T-helper 22 cell (primary cell): ENCODE measurements at places on chromosomes 3 and 15.

DNA sequence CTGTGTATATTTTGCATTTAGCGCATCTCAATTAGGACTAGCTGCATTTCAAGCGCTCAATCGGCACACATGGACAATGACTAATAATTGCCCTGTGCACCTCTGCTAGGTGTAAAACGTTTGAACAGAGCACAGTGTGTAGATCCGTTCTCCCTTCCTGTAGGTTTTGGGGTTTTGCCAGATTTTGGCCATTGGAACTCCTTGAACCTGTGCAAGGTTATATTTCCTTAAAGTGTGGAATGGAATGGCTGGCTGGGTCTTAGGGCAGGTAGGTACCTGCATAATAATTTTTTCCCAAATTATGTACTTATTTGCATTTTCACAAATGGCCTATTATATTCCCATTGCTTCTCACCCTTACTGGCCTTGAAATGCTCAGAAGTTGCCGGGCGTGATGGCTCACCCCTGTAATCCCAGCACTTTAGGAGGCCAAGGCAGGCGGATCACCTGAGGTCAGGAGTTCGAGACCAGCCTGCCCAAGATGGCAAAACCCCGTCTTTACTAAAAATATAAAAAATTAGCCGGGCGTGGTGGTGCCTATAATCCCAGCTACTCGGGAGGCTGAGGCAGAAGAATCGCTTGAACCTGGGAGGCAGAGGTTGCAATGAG, 777 bp downstream of the RNU5B-1 start:
- no peak for DNase-seq

DNA sequence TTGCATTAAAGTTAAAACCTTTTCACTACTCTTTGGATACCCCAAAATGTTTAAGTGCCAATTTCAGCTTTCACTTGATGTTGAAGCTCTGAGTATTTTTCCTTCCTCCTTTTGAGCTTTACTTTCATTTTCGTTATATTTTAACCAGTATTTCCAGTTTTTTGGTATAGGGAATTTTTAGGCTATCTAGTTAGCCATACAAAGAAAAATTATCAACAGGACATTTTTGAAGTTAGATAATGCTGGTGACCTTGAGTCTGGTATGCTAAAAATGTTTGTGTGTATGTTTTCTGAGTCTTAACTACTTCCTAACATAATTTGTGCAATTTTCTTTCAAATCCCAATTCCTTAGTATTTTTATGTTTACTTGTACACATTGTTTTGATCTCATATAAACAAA, 284.8 kb downstream of the OTOL1 start:
- no peak for DNase-seq

- no peak for DNase-seq
Observed at GRCh38 chr3:151228666-151229040, 25.6 kb upstream of the GPR171 start.

- no peak for DNase-seq
Observed at GRCh38 chr3:188090620-188091309, 63.2 kb upstream of the LPP start.

- DNase-seq = no peak
Observed at GRCh38 chr3:4774531-4774930, 204.7 kb upstream of the BHLHE40 start.

- no peak for DNase-seq
Observed at GRCh38 chr3:66747696-66748095, 246.9 kb upstream of the LRIG1 start.

DNA sequence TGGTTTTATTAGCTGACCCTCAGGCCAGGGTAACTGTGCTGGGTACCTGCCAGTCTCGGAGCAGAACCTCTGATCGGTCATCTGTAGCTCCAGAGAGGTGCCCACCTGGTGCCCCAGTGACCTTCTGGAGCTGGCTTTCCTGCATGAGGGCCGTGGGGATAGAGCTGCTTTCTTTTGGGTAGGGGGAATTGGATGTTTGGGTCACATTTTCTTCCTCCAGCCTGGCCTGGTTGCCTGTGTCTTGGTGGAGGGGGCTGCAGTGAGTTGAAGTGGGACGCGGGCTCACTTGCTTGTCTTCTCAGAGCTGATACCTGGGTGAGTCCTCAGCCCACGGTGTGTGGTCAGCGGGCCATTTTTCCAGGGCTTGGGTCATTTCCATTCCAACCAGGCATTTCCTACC, 2.6 kb downstream of the ZNF710 start:
- DNase-seq = no peak

DNA sequence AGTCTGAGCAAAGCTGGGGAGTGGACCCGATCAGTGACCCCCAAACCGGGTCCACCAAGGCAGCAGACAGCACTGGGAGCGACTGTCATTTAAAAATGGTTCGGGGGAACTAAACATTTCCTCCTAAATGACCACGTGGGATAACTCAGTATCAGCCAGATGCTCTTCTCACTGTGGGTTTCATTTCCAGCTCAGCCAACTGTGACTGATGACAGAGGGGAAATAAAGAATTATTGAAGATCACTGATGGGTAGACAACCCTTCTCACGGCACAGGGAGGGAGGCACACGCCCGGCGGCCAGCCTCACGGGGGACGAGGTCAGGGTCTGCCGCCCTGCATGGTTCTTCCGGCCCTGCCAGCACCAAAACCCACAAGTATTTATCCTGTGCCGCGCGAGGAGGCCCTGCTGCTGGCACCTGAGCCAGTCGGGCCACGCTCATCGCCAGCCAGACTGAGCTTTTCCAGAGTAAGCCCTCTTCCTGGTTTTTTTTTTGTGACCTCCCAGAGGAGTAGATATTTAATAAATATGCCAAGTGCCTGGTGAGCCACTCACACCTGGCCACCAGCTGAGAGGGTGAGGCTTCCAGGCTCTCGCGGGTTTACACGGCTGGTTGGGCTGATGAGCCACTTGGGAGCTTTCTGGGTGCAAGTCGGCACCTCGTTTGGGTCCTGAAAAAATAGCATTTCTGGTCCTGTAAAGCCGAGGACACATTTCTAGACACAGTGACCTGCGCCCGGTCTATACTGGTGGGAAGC, 6.2 kb downstream of the MELTF start:
- no peak for DNase-seq

DNA sequence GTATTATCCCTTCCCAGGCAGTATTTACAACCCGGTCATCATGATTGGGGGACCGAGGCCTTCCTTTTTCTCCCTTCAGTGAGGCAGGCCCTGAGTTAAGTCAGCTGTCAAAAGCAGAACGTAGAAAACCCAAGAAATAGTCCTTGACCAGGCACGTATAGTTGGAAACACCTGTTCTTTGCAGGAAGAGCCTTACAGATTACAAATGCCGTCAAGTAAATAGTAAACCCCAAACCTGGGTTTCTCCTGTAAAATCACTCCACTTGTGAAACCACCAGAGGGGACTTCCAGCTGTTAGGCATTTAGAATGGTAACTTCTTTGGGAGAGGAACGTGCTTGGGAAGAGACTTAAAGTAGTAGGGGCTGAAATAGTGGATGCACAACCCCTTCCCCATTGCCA, 1.0 kb upstream of the BTBD1 start:
- DNase-seq = no peak

DNA sequence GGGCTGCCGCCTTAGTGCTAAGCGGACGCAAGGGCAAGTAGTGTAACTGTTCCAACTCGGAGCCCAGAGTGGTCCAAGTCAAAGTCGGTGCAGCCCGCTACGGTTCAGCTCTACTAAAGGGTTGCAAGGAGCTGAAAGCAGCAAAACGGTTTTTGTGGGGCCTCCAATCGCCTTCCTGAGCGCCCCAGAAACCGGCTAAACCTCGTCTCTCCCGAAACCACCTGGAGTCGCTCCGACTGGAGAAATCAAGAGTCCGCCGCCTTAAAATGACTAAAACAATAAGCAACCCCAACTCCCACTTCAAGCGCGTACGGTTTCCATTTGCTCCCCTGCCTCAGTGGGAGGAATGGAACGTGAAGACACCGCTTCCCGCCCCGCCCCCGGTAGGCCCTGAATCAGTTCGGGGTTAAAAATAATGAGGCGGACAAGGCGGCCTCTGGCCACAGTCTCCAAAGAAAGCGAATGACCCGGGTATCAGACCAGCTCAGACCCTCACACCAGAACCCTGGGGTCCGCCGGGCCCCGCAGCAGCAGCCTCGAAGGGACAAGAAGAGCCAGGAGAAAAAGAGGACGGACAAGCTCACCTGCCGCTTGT, 401 bp downstream of the SEC11A start:
- no peak for DNase-seq

GRCh38 chr3:37546876-37547275, 314.8 kb upstream of the CTDSPL start:
- no peak for DNase-seq

DNA sequence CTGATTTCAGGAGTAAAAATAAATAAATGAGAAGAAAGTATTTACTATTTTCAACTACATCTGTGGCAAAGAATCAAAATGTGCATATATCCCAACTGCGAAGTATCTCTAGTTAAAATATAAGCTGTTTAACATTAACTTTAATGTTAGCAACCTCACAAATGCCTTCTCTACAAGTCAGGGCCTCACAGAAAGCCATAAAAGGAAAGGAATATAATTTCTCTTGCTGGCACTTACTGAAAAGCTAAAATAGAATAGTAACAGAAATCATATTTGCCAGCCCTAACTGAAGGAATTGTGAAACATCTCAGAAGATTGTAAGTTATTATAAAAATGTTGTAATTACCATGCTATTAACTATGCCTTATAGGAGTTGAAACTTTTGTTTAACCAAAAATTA, 65.1 kb upstream of the MBNL1 start:
- no peak for DNase-seq

GRCh38 chr3:53794597-53794996, 51.6 kb downstream of the CHDH start:
- DNase-seq = no peak

DNA sequence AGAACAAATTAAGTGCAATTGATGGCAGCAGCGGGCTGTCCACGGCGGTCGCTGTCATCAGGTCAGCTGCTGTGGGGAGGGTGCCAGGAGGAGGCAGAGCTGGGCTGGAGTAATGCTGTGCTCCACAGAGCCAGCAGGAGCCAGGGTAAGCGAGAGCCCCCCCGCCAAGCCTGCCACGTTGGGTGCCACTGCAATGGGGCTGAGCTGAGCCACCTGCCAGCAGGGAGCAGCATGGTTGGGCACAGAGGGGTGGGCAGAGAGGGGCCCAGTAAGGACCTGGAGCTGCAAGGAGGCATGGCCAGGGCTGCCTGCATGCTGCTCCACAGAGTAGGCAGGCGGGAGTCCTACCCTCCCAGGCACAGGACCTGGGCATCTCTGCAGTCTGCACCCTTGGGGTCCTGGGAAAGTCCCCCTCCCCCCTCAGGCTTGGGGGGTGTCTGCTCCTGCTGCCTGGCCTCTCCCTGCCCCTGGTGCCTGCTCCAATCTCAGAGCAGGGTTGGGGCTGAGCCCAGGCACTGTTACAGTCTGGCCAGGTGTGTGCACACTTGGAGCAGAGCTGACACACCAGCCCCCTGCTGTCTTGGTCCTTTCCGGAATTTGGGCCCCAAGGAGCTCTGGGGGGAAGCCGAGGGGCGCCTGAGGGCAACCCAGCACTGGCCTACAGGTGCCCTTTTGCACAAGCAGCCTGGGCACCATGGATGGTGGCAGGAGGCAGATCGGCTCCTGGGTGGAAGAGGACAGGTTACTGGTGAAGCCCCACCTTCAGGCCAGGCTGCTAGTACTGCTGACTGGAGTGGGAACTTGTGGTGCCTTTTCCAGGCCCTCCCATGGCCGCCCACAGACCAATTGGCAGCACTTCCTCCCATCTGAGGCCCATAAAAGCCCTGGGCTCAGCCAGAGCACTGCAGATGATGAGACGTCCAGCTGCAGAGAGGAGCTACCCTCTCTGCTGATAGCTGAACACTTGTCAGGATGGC, 8.5 kb upstream of the PIAS1 start:
- DNase-seq = no peak

- DNase-seq = no peak
Observed at GRCh38 chr3:171970301-171970788, 69.0 kb upstream of the FNDC3B start.

- DNase-seq = no peak
Observed at GRCh38 chr3:66098436-66098835, 59.7 kb upstream of the MAGI1 start.

GRCh38 chr15:59993950-59994401, 10.1 kb upstream of the FOXB1 start:
- DNase-seq = no peak

DNA sequence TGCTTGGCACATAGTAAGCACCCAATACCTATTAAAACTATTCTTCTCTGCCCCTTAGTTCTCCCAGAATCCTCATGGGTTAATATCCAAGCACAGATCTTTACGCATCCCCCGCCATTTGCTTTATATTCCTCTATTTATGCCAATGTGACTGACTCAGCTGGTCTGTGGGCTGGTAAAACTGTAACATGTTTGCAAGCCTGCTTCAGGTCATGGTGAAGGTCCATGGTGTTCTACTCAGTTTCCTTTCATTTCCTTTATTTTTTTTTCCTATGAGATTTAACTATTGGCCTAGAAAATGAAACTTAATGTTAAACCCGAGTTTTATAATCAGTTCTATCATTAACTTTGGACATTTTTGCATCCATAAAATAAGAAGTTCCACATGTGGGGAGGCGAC, 47.0 kb downstream of the FRMD4B start:
- no peak for DNase-seq

GRCh38 chr15:40744815-40745152, 10.3 kb downstream of the RMDN3 start:
- no peak for DNase-seq

DNA sequence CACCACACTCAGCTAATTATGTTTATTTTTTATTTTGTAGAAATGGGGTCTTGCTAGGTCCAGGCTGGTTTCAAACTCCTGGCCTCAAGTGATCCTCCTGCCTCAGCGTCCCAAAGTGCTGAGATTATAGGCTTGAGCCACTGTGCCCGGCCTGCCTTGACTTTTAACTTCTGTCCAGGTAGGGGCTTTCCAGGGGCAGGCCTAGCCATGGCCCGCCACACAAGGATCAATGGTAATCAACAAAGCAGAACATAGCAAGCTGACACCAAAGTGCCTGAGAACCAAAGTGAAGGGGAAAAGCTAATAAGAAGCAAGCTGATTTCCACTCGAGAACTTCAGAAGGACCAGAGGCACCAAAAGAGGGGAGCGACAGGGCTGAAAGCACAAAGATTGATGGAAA, 9.4 kb upstream of the CRTC3 start:
- DNase-seq = no peak

DNA sequence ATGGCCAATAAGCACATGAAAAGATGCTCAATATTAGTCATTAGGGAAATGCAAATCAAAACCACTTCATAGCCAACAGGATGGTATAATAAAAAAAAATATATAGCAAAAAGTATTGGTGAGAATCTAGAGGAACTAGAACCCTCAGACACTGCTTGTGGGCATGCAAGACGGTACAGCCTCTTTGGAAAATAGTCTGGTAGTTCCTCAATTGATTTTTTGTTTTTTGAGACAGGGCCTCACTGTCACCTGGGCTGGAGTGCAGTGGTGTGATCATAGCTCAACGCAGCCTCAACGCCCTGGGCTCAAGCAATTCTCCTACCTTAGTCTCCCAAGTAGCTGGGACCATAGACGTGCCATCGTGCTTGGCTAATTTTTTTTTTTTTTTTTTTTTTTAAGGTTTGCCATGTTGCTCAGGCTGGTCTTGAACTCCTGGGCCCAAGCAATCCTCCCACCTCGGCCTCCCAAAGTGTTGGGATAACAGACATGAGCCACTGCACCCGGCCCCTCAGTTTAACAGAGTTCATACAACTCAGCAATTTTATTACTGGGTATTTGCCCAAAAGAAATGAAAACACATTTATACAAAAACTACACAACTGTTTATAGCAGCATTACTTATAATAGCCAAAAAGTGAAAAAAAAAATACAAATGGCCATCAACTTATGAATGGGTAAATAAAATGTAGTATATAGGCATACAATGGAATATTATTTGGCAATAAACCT, 5.1 kb downstream of the PRC1 start:
- no peak for DNase-seq

GRCh38 chr3:159775372-159775961, 213.2 kb upstream of the IL12A start:
- DNase-seq = no peak

GRCh38 chr3:131393868-131394267, 12.3 kb downstream of the NUDT16 start:
- no peak for DNase-seq
